ENCODE measurements at places on chromosomes 12 and 14. TPM values are rescaled to one million over a fixed set of nuclear protein-coding genes. Genes with fewer than 3 reads are reported as not detected.

The ADGRD1 gene
- total RNA-seq, result 1.1 TPM

The CLEC2A gene
- total RNA-seq, result not detected

The ELK3 gene
- total RNA-seq, result 30.7 TPM

The ANO2 gene
- 0.05 TPM for total RNA-seq

The RFLNA gene
- 1.5 TPM for total RNA-seq

The C12orf60 gene
- 1.8 TPM for total RNA-seq

The TMEM229B gene
- 1.9 TPM for total RNA-seq

The FGF6 gene
- total RNA-seq, result not detected

The SDR9C7 gene
- total RNA-seq, result not detected

The FOXG1 gene
- total RNA-seq, result 0.05 TPM

The DCN gene
- total RNA-seq, result 2,110 TPM

The CISTR gene
- total RNA-seq, result not detected

The OVCH1 gene
- total RNA-seq, result 0.20 TPM

The PARP11 gene
- 4.5 TPM for total RNA-seq

The STXBP6 gene
- 5.4 TPM for total RNA-seq

The BDKRB1 gene
- 0.12 TPM for total RNA-seq

The CDKN3 gene
- 17.5 TPM for total RNA-seq

The TSPAN19 gene
- total RNA-seq, result not detected

The OR4E2 gene
- total RNA-seq, result not detected

The P2RX2 gene
- total RNA-seq, result not detected

The TRPV4 gene
- 2.6 TPM for total RNA-seq

The RD3L gene
- not detected for total RNA-seq

The GPR132 gene
- total RNA-seq, result not detected

The SIX4 gene
- 4.0 TPM for total RNA-seq

The GPR65 gene
- total RNA-seq, result 0.10 TPM

The SLC8A3 gene
- not detected for total RNA-seq

The NPC2 gene
- 713 TPM for total RNA-seq

The CHGA gene
- 0.87 TPM for total RNA-seq

The RNASE1 gene
- total RNA-seq, result 1.7 TPM

The BEGAIN gene
- 0.69 TPM for total RNA-seq

The ISCA2 gene
- total RNA-seq, result 9.1 TPM

The TSHR gene
- total RNA-seq, result not detected

The TC2N gene
- 3.6 TPM for total RNA-seq

The AKAP5 gene
- 0.31 TPM for total RNA-seq

The MYF5 gene
- total RNA-seq, result not detected

The PTPN6 gene
- total RNA-seq, result not detected

The KLHL33 gene
- not detected for total RNA-seq

The HSPA2 gene
- 3.6 TPM for total RNA-seq

The PIWIL1 gene
- total RNA-seq, result not detected

The TRHDE gene
- total RNA-seq, result not detected

The BICDL1 gene
- total RNA-seq, result not detected

The LGR5 gene
- 0.50 TPM for total RNA-seq
